ENCODE measurements at places on chromosomes 1 and 21.

DNA sequence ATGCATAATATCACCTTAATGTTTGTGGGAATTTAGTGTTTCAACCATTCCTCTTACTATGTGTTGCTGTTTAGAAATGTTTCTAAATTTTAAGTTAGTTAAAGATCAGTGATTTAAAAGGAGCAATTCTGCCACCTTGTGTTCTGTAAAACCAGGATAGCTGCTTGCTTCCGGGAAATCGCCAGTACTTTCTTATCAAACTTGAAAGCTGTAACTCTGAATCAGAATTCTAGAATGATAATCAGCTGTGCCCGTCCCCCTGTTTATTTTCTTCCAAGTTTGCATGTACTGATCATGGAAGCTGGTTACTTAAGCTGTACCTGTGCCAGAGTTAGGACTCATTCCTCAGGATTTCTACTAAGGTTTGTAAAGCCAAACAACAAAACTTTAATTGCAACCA lies 656.4 kb downstream of the LTN1 start:
- no peak for DNase-seq

GRCh38 chr1:112558634-112559033 lies 49.9 kb downstream of the WNT2B start:
- DNase-seq, result no peak

GRCh38 chr1:221779771-221780170 lies 37.9 kb upstream of the DUSP10 start:
- no peak for DNase-seq

- DNase-seq, result no peak
Measured at GRCh38 chr1:205746757-205747412, 3.1 kb downstream of the NUCKS1 start.

- no peak for DNase-seq
Measured at GRCh38 chr1:226404063-226404903, 3.6 kb downstream of the PARP1 start.

DNA sequence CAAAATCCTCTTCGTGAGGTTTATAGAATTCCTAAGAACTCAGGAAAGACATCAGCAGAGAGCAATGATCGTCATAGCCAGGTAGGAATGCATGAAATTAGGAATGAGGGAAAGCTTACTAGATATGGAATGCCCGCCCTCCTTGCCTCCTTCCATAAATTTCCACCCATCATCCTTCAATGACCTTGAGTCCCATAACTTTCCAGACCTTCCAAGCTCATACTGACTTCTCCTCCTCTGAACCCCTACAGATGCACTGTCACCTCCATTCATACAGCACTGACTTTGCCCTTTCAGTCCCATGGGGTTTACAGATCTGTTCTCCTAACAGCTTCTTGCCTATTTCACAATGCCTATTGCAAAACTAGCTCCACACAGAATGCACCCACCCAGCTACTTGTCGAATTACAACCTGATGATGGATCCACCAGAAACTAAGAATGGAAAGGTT lies 23.8 kb upstream of the PPP1R15B start:
- no peak for DNase-seq

GRCh38 chr1:219931033-219931432 lies 2.7 kb upstream of the SLC30A10 start:
- no peak for DNase-seq

GRCh38 chr1:183993132-183993531 lies 44.4 kb downstream of the COLGALT2 start:
- DNase-seq, result no peak

DNA sequence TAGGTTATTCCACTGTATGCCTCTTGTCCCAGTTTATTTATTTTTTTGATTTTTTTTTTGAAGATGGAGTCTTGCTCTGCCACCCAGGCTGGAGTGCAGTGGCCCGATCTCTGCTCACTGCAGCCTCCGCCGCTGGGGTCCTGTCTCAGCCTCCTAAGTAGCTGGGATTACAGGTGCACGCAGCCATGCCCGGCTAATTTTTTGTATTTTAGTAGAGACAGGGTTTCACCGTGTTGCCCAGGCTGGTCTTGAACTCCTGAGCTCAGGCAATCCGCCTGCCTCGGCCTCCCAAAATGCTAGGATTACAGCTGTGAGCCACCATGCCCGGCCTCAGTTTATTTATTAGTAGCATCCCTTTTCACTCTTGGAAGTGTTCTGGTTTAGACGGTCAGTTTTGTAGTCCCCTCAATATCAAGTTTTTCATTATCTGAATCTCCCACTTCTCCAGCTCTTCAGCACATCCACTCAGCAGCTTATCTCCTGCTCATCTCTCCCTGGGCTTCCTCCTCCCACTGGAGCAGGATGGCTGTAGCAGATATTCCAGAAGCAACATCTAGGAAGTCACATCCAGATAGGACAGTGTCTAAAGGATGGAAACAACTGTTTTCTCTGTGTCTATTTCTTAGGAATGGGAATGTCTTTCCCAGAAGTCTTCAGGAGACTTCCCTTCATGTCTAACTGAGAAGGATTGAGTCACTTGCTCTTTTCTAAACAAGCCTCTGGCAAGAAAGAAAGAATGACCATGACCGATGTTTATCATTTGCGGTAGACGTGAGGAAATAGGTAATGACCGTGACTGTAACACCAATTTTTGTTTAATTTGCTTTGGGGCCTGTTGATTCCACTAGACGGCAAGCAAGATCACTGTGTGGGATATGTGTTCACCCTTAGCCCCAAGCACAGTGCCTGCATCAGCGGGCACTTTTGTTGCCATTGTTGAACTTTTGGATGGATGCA lies 14.4 kb downstream of the CCDC190 start:
- no peak for DNase-seq

- no peak for DNase-seq
Measured at GRCh38 chr1:205577874-205578658, 53.7 kb downstream of the ELK4 start.

- no peak for DNase-seq
Measured at GRCh38 chr1:54064299-54064698, 10.9 kb downstream of the TCEANC2 start.

DNA sequence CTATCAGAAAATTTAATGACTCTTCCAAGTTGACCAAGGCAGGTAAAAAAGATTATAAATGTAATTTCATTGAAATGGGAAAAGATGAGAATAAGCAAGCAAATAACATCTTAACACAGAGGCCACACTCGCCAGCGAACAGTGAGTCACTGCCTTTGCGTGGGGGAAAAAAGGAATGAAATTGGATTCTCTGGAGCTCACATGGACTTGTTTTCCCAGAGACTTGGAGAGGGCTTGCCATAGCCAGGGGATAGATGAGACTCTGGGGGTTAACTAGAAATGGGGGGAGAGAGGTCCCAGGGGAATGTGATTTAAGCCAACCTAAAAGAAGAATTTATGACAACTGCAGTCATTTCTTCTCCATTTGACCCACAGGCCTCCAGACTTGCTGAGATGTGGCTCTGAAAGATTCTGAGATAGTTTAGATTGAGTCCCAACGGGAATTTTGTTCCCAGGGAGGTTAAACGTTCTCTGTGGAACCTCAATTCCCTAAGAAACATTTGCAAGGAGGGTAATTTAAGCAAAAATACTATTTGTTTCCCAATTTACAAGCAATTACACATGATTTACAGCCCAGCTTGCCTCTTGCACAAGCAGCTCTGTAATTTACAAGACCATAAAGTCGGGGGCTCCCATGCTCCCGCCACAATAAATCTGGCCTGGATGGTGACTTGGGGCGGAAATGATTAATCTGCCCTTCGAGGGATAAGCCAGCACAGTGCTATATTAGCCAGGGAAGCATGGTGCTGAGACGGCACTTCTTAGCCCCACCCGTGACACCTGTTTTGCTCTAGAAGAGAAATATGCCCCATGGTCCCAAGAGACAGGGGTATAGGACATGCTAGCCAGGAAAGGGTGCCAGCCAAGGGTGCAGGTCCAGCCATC lies 68.8 kb downstream of the GRIK3 start:
- DNase-seq, result no peak

DNA sequence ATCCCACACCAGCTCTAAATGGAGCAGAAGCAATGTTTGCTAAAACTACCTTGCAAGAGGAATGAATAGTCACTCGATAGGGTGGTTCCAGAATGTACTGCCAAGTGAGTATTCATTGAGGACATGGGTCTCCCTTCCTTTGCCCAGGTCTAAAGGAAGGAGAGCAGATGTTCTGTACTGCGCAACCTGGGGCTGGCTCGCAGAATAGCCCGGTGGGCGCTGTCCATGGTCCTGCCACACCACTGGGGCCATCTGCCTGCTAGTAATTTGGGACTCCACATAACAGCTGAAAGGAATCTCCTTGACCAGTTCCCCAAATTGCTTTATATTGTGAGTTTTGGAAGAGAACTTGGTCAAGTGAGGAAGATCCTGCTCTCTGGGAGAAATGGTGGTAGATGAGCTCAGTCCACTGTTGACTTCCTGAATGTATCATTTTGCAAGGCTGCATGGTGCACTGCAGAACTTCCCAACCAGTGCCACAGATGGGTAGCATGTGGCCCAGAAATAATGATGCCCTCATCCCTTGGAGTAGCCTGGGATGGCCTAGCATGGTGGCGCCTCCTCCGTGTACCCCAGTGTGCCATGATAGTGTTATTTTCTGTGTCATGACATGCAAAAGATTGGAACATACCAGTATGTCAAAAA lies 5.7 kb downstream of the SLC6A17 start:
- DNase-seq, result no peak

DNA sequence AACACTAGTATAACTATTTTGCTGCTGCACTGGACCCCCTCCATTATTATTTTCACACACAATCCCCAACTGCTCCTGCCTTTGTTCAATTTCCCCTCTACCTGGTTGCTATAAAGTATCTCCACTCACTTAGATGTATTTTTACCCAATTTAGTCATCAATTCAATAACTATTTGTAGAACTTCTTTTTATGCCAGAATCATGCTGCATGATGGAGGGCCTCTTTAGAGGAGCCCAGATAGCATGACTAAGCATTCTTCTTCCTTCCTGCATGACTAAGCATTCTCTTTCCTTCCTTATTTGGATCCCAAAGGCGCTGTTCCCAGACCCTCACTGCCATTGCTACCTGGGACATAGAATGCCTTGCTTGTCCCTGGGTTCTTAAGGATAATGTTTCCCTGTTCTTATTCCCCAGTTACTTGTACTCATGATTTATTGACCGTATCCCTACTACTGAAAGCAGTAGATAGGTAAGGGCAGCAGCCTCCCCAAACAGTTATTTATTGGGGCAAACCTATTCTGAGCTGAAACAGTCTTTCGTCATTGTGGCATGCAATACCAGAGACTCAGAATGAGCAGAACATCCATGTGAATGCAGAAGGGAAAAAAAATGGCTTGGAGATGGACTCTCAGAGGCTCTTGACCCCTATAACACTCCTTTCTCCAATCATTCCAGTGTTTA lies 89.3 kb upstream of the AKT3 start:
- no peak for DNase-seq

DNA sequence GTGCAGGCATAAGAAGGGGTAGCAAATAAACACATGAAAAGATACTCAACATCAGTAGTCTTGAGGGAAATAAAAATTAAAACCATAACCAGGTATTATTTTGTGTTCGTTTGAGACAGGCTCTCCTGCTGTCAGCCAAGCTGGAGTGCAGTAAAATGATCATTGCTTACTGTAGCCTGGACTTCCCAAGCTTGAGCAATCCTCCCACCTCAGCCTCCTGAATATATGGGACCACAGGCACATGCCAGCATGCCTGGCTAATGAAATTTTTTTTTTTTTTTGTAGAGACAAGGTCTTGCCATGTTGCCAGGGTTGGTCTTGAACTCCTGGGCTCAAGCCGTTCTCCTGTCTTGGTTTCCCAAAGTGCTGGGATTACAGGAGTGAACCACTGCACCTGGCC lies 108.0 kb downstream of the DNM3 start:
- DNase-seq, result no peak

DNA sequence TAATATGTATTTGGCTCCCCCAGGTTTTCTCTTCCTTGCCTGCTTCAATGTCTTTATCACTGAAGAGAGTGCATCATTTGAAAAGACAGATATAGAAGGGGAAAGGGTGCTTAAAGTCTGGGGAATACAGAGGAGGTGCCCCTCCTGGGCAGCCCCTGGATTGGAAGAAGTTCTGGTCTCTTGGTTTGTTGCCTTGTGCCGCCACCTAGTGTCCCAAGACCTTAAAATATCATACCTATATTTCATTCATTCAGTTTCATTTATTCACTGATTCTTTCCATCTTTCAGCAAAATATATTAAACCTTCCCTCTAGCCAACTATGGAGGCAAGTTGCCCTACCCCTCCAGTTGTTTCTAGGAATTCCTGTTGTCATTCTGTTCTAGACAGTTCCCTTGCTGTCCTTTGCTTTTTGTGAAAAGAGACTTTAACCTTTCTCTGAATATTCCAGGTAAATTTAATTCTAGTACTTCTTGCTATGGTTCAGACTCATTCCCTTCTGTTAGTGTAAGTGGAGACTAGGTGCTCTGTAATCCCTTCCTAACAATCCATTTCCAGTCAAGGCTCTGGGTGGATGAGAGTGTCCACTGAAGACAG lies 56.1 kb downstream of the MEF2D start:
- no peak for DNase-seq

DNA sequence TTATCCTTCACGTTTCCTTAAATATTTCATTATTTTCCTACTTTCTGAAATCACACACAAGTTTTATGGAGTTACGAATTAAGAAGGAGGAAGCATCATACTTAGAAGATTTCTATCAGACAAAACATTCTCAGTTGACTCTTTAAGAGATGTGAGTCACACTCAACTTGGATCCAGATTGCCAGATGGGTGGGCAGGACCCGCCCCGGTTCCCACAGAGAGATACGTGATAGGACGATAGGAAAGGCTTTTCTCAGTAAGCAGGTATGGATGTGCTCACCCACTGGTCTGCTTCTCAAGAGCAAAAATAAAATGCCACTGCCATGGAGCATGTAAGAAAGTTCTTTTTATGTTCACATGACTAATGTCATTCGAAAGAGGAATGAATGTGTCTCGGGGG lies 392.6 kb downstream of the MRPL39 start:
- no peak for DNase-seq

DNA sequence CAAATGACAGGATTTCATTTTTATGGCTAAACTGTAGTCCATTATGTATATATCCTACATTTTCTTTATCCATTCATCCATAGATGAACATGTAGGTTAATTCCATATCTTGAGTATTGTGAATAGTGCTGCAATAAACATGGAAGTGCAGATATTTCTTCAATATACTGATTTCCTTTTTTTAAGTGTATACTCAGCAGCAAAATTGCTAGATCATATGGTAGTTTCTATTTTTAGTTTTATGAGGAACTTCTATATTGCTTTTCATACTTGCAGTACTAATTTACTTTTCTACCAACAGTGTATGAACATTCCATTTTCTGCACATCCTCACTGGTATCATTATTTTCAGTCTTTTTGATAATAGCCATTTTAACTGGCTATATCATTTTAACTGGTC lies 30.1 kb downstream of the OR10J5 start:
- DNase-seq, result no peak
